ENCODE measurements at places on chromosomes 1 and 21.

DNA sequence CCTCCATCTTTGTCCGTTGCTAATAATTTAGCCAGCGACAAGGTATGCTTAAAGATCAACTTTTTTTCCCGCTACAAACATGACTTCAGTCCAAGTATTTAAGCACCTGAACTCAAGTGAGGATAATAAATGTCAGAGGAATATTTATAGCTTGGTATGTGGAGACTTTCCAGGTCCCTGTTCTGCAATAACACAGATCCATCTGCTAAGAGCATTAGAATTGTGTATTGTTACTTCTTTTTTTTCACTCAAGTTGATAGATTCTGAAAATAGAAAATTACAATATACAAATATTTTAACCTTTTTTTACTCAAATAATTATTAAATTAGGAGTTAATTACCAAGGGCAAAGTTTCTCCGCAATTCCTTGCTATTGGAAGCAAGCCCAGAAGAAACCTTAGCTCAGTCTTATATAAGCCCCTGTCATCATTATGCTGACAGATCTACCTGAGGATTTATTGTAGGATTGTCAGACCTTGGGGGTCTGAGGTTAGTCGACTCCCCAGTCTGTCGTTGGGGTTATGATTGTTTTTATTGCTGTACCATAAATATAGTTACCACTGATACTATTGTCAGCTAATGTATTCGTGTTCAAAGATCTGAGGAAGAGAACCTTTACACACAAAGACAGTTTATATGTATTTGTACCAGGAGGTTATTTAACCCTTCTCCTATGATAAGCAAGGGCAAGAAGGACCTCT lies 337.9 kb downstream of the TBX15 start:
- no peak for DNase-seq

DNA sequence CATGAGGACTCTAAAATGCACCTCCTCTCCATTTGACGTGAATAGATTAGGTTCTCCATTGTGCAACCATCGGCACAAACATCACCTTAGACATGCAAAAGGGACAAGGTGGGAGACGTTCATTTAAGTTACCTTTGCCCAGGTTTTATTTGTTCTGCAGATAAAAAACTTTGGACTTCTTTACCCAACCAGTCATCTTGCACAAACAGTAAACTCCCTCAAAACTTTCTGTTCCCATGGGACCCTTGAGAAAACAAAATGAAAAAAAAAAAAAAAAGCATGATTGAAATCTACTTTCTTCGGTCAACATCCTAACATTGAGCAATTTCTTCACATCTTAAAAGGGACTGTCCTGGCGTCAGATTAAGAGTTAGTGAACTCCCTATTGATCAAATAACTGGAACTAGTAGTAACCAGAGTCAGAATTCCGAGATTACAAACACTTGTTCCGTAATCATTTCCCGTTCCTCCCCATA lies 31.4 kb upstream of the PROX1 start:
- no peak for DNase-seq

- no peak for DNase-seq
Observed at GRCh38 chr1:50822035-50822776, 137.9 kb downstream of the FAF1 start.

DNA sequence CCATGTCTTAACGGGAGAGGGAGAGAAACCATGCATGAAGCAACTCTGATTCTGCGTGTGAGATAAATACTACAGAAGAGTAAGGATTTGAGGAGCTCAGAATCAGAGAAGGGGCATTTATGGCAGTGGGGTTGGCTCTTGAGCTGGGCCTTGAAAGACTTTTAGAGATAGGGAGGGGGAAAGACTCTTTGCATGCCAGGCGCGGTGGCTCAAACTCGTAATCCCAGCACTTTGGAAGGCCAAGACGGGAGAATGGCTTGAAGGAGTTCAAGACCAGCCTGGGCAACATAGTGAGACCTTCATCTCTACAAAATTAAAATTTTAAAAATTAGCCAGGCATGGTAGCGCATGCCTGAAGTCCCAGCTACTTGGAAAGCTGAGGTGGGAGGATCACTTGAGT lies 672 bp downstream of the ARMH1 start:
- DNase-seq, result no peak

- no peak for DNase-seq
Observed at GRCh38 chr1:66684353-66684752, 67.9 kb upstream of the DYNLT5 start.

- DNase-seq, result no peak
Observed at GRCh38 chr1:156281281-156281680, 1.3 kb downstream of the SMG5 start.

GRCh38 chr21:41768437-41769042 lies 1.7 kb upstream of the RIPK4 start:
- DNase-seq, result peak; percentile 29

GRCh38 chr1:40588586-40588985 lies 57.1 kb downstream of the ZNF684 start:
- DNase-seq, result no peak

DNA sequence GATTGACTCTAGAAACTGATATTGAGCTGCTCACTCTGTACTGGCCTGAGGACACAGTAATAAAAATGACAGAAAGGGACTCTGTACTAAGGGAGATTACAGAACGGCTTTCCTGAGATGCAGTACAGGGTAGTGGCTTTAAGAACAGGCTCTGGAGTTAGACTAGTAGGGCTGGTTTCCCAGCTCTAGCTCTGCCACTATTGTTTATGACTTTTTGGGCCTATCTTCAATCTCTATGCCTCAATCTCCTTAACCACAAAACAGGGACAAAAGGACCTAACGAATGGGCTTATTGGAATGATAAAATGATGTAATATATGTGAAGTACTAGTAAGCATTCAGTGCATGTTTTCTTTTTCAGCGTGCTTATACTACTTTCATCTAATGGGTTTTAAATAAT lies 1.4 kb downstream of the DEPDC1 start:
- DNase-seq, result no peak

DNA sequence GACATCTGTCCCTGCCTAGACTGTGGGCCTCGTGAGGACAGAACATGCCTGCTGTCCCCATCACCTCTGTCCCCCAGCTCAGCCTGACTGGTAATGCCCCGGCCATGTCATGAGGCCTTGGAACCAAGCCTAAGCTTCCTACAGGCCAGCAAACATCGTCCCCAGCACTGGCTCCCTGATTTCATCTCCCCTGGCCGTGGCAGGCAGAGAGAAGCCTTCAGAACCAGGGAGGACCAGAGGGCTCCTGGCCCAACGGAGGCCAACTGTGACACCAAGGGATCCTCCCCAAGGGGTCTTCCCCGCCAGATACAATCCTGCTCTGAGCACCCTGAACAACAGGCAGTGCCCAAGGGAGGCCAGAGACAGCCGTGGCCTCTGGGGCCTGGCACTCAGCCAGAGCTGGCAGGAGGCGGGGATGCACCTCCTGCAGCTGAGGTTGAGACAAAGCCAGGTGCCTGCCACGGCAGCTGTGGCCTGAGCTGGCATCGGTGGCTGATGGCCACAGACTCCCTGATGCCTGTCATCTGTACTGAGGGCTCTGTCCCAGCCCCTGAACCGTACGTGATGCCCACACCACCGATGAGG lies 9.9 kb upstream of the NPHP4 start:
- DNase-seq, result no peak

DNA sequence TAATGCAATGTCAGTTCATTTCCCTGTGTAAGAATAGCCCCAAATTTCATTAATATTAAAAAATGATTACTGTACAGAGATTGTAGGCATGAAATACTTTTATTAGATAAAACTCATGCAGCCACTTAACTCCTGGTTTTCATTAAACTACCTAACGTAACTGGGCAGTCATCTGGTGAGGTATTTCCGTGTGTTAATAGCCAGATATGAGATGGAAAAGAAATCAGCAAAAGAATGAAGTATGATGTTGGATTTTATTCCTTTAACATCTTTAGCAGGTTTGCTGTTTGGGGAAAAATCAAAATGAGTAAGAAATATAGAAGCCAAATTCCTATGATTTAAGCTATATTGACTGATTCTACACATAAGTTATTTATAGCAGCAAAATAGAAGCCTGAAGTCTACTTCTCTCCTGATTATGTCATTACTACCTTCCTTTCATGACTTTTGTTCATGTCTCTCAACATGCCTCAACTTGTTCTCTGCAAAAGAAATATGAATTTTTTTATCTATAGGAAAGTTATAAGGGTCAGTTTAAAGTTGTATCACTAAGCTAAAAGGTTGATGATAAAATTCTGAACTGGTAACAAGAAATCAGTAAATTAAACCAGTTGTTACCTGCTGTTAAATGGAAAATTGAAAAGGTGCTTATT lies 42.6 kb downstream of the CCDC18 start:
- no peak for DNase-seq

DNA sequence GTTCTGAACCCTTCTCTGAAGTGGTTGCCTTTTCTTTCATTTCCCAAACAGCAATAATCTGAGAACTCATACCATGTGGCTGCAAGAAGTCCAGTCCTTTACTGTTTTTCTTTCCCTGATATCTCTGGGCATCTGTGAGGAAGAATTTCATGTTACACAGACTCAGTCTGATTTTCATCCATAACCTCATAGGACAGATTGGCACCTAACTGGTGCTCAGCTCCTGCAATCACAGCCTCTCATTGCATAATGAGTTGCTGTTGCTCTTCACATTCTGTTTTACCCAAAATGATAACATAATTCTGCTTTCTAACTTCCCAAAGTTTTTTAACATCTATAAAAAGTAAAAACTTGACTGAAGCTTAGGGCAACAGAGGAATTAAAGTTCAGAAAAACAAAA lies 472.2 kb upstream of the PBX1 start:
- no peak for DNase-seq

DNA sequence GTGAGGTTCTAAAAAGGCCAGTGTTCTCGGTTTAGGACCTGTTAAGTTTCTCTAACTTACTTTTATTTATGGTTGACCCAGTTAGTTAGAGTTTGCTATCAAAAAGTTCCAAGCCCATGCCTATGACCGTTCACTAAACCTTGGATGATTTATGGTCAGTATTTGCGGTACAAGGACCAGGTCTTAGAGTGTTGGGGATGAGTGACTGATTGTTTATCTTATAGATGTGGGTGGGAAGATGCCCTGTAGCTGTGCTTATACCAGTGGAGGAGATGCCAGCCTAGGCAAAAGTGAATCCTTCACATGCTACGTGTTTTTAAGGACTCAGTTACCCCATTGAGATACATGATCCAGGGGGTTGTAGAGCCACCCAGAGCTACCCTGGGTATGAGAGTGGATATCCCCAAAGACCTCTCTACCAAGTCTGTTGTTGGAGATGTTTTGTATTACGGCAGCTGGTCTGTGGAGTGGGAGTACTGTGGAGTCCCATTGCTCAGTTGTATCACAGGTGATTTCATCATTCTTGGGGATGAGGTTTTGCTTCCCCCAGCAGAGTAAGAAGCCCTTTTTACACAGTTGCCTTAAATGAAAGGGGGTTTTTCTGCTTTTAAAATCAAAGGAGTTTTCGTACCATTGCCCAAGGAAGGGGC lies 2.1 kb downstream of the SLC22A15 start:
- no peak for DNase-seq

DNA sequence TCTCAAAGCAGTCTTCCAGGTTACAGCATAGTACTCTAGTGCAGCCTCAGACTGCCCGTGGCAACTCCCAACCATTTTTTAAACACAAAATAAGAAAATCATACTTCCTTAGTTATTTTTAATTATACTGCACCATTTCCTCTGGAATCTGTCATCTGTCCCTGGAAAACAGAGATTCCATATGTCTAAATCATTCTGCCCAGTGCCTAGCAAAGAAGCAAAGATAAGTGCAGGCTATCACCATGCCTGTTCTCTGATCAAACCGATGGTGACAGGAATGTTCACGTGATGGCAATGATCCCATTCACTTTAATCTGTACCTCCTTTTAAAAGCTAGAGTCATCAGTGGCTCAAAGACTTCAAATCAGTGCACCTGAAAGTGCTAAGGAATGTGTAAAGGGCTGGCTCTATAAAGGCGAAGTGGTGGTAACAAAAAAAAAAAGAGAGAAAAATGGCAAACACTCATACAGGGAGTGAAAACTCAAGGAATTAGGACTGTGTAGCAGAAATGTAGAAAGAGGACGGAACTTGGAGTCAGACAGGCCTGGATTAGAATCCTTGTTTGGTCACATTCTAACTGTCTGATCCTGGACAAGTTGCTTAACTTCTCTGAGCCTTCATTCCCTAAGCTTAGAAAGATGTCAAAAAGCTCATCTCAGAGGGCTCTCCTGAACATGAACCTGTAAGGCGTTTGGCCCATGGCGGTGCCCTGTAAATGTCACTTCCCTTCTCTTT lies 9.9 kb upstream of the CCN1 start:
- no peak for DNase-seq

GRCh38 chr1:56547977-56548376 lies 31.4 kb downstream of the PLPP3 start:
- no peak for DNase-seq

GRCh38 chr1:8343464-8344001 lies 25.6 kb downstream of the SLC45A1 start:
- DNase-seq, result no peak

GRCh38 chr1:230127105-230128054 lies 60.3 kb downstream of the GALNT2 start:
- DNase-seq, result no peak

- DNase-seq, result no peak
Observed at GRCh38 chr21:42234041-42234440, 15.1 kb downstream of the ABCG1 start.

GRCh38 chr1:207958376-207959139 lies 47.6 kb upstream of the CD34 start:
- no peak for DNase-seq

GRCh38 chr1:97364086-97364485 lies 556.7 kb downstream of the DPYD start:
- DNase-seq, result no peak
